ENCODE measurements at places on chromosomes 16 and 17.

DNA sequence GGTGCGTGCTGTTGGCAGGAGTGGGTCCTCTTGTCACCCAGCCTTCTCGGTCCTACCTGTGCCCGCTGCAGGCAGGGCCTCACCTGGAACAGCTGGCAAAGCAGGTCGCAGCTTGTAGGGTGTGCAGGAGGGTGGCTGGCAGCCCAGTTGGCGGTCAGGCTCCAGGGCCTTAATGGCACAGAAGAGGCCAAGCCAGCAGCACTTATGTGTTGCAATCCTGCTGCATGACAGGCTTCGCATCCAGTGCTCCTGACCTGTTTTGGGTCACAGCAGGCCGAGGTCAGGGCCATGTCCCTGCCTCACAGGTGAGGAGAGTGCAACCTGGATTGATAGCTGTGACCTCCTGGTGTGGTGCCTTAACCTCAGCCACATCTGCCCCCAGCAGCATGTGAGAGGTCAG lies 31.9 kb downstream of the ZC3H18 start:
- no peak for DNase-seq

- peak; percentile 56 for DNase-seq
Observed at GRCh38 chr16:1413684-1414531, 596 bp downstream of the UNKL start.

GRCh38 chr16:17166095-17166494 lies 304.7 kb downstream of the XYLT1 start:
- no peak for DNase-seq

DNA sequence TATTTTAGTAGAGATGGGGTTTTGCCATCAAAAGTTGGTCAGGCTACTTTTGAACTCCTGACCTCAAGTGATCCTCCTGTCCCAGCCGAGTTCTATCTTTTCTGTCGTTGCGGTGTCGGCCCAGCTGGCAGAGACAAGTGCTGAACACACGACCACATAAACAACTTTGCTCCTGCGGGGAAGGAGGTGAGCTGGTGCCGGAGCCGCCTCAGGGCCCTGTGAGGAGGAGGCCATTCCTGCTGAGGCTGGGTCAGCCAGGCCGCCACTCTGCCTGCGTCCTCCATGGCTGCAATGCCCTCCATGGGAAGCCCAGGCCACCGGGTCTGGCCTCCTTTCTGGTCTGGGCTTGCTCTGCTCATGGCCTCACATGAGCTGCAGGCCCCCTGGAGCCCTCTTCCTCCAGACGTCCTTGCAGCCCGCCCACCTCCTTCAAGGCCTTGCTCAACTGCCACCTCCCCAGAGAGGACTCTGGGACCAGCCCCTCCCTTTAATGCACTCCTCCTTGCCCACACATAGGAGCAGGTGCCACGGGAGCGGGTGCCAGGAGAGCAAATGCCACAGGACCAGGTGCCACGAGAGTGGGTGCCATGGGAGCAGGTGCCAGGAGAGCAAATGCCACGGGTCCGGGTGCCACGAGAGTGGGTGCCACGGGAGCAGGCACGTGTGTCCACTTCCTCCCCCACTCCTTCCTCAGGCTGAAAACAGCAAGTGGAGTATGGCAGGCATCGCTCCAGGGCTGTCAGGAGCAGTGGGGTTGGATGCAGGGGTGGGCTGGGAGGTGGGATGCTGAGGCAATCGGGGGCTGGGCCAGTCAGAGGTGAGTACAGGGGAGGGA lies 28.4 kb upstream of the CBFA2T3 start:
- no peak for DNase-seq

DNA sequence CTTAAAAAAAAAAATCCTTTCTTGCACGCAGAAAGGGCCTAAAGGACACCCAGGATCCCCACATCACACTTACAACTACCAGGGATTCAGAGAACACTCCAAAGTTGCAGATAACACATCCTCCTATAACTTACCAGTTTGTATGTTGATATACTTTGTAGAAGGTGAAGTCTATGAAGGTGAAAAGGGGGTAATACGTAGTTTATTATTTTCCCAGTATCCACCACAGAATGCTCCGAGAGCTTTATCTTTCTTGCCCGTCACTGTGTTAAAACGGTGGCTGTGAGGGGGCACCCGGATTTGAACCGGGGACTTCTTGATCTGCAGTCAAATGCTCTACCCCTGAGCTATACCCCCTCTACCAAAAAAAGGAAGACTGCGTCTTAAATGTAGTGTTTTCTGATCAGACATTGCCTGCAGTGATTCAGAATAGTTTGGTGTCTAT lies 7.9 kb upstream of the RPL23 start:
- DNase-seq = no peak

GRCh38 chr17:2190014-2190413 lies 113.6 kb downstream of the SMG6 start:
- no peak for DNase-seq

DNA sequence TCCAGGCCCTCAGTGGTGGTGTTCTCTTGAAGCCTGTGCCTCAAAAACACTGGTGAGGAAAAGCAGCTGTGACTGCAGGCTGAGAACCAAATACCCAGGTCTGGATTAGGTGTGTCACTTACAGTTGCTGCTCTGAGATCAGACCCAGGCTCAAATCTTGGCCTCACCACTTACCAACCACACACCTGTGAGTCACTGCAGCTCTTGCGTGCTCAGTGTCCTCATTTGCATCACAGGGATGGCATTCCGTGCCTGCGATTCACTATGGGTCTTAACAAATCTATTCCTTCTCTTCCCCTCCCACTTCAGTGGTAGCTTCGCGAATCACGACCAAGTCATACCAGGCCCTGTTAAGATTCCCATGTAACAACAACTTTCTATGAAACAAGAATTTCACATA lies 233.4 kb upstream of the HSBP1 start:
- peak; percentile 51 for DNase-seq

- DNase-seq = no peak
Observed at GRCh38 chr17:63804328-63804727, 22.9 kb upstream of the PSMC5 start.

GRCh38 chr17:12463102-12463501 lies 202.6 kb upstream of the MYOCD start:
- no peak for DNase-seq

GRCh38 chr17:72613396-72613795 lies 479.1 kb downstream of the SLC39A11 start:
- no peak for DNase-seq

DNA sequence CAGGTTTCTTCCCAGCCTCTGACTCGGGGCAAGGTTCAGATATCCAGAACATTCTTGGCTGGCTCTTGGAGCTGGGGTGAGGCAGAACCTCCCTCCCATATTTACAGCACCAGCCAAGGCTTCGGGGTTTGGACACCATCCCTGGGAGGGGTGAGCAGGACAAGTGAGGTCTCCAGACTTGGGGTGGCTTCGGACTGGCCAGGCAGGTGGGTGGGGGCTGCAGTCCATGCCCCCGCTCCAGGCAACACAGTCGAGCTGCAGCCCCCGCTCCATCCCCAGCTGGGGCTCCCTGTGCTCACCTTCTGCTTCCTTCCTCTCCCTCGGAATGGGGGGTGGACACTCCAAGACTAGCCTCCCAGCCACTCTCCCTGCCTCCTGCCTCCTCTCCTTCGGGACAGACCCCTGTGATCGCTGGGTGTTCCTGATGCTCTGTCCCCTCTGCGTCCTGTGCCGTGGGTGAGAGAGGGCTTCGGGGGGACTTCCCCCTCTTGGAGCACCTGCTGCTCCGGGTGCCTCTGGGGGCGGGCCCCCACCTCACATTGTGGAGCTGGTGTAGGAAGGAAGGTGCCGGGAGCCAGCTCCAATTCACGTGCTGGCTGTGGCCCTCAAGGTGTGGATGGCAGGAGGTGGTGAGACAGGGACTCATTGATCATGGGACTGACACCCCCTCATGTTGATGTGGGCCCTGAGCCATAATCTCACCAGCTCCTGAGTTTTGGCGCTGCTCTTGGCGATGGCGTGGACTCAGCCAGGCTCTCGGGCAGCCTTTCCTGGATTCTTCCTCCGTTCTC lies 189.2 kb downstream of the SEC14L1 start:
- no peak for DNase-seq

GRCh38 chr17:19316761-19317358 lies 45.7 kb downstream of the B9D1 start:
- DNase-seq = no peak

- DNase-seq = no peak
Observed at GRCh38 chr17:40936976-40937375, 470 bp downstream of the KRT23 start.

- DNase-seq = no peak
Observed at GRCh38 chr17:81129711-81130367, 35.5 kb upstream of the PVALEF start.

GRCh38 chr16:15808071-15808470 lies 48.8 kb downstream of the MYH11 start:
- DNase-seq = no peak

GRCh38 chr16:56947604-56947995 lies 14.2 kb upstream of the CETP start:
- no peak for DNase-seq

DNA sequence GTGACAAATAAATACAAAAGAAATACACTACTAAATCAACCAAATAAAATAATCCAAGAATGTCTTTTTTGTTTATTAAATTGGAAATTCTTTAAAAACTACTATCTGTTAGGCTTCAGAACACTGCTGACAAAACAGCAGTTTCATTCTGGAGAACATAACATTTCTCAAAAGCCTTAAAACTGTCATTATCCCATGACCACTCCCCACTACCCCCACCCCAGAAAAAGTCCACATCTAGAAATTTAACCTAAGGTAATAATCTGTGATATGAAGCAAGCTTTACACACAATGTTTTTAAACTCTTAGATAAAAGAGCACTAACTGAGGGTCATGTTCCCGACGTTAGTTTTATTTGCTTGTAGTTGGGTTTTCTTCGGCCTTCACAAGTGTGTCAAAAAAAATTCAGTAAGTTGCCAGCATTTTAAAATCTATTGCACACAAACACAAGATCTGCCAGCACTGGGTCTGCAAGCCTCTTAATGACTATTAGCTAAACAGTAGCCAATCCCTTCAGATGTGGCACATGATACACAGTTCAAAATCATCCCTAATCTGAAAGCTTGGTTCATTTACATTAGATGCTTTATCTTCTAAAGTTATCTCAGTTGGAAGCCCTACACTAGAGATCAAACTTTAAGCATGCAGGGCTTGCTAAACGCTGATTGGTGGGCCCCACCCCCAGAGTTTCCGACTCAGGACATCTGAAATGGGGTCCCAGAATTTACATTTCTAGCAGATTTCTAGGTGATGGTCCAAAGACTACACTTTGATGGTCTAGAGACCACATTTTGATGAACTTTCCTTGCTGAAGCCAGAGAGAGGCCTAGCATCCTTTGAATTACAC lies 75.2 kb downstream of the KANSL1 start:
- no peak for DNase-seq

- no peak for DNase-seq
Observed at GRCh38 chr16:85577899-85578598, 35.1 kb upstream of the GSE1 start.

- no peak for DNase-seq
Observed at GRCh38 chr16:72884037-72884436, 163.9 kb downstream of the ZFHX3 start.

GRCh38 chr16:24652803-24653202 lies 76.6 kb upstream of the TNRC6A start:
- DNase-seq = no peak

Data from HTR-8/SVneo (cell line).